ENCODE measurements at places on chromosomes 1 and 21.

DNA sequence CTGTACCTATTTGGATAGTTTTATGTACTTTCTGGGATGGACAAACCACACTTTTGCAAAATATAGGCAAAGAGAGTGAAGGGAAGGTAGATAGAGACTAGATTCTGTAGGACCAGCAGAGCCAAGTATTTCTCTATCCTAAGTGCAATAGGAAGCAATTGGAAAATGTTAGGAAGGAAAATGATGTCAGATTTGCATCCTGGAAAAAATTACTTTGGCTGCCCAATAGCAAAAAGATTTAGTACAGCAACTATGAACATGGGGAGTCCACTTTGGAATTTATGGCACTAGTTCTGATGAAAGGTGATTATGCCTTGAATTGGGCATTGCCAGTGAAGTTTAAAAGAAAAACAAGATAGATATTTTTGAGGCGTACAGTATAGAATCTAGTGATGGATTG lies 50.7 kb upstream of the CACYBP start:
- no peak for DNase-seq

- no peak for DNase-seq
Measured at GRCh38 chr1:3060601-3061551, 8.1 kb upstream of the PRDM16 start.

DNA sequence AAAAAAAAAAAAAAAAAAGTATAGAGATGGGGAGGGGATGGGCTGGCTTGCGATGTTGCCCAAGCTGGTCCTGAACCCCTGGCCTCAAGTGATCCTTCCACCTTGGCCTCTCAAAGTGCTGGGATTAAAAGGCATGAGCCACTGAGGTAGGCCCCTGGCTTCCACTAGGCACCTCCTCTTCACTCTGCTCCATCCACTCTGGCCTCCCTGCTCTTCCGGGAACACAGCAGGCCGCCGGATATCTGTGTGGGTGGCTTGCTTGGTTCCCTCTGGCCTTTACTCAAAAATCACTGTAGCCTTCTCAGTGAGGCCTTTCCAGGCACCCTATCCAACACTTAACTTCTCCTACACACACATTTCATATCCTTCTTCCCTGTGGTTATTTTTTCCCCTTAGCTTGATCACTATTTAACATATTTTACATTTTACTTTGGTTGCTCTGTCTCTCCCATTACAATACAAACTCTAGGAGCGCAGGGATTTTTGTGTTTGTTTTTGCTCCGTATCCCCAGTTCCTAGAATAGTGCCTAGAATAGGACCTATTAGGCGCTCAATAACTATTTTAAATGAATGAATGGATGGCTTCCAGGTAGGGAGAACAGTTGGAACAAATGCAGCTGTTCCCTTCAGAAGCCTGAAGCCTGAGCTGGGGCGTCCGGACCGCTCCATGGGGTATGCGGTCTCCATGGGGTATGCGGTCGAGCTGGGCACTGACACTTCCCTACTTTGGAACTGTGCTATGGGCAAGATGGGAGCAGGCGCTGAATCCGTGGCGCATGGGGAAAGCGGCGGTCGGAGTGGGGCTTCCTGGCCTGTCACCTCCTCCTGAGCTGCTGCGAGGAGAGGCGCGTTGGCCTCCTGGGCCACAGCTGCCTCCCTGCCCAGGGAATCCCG lies 46.7 kb downstream of the H3-3A start:
- DNase-seq: peak; percentile 33

GRCh38 chr1:206538086-206538770 lies 30.9 kb downstream of the RASSF5 start:
- no peak for DNase-seq

GRCh38 chr1:38641661-38642060 lies 217.9 kb downstream of the RRAGC start:
- DNase-seq: no peak

DNA sequence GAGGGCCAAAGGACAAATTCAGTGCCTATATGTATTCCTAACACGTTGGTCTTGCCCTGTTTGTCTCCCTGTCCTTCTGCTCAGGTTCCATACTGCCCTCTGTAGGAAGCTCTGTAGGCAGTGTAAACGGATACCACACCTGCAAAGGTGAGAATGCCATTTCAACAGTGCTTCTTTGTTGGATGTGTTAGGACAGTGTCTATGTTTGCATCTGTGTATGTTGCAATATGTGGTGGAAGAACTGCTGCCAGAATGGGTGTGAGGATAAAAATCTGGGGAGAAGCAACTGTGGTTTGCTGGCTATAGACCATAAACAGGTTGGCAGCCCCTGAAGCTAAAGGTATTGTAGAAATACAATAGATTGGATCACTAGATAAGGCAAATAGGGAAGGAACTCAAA lies 113.1 kb upstream of the BMP8A start:
- no peak for DNase-seq

GRCh38 chr1:61604684-61605083 lies 120.3 kb downstream of the TM2D1 start:
- no peak for DNase-seq

- DNase-seq: no peak
Measured at GRCh38 chr21:40373761-40374160, 473.2 kb downstream of the DSCAM start.

DNA sequence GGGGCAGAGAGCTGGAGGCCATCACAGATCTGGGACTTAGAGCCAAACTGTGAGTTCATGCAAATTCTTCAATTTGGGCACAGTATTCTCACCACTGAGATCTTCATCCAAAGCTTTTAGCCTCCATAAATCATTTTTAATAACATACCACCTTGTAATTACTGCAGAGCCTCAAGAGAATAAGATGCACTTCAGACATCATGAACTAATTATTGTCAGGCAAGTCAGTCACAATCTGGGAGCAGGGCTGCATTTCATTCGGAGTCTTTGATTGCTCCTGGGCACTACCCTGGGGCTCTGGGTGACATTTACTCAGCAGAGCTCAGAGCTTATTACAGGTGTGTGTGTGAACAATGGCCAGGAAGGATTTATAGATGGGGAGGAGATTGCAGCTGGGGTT lies 623.7 kb downstream of the PTPRU start:
- no peak for DNase-seq

- DNase-seq: no peak
Measured at GRCh38 chr21:41491412-41491811, 16.5 kb downstream of the TMPRSS2 start.

DNA sequence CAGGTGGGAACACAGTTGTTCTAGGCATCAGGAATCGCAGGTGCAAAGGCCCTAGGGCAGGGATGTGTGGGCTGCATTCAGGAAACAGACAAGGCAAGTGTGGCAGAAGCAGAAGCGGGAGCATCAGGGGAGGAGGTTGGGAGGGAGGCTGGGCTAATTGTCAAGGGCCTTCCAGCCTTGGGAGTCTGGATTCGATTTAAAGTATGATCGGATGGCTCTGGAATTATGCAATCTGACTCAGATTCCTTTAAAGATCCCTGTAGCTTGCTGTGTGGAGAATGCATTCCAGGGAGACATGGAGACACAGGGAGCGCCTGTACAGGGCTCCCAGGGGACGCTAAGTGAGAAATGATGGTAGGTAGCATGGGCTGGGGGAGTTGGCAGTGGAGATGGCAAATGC lies 86.5 kb downstream of the LACTBL1 start:
- DNase-seq: no peak

- DNase-seq: no peak
Measured at GRCh38 chr1:224873434-224874369, 55.8 kb upstream of the DNAH14 start.

DNA sequence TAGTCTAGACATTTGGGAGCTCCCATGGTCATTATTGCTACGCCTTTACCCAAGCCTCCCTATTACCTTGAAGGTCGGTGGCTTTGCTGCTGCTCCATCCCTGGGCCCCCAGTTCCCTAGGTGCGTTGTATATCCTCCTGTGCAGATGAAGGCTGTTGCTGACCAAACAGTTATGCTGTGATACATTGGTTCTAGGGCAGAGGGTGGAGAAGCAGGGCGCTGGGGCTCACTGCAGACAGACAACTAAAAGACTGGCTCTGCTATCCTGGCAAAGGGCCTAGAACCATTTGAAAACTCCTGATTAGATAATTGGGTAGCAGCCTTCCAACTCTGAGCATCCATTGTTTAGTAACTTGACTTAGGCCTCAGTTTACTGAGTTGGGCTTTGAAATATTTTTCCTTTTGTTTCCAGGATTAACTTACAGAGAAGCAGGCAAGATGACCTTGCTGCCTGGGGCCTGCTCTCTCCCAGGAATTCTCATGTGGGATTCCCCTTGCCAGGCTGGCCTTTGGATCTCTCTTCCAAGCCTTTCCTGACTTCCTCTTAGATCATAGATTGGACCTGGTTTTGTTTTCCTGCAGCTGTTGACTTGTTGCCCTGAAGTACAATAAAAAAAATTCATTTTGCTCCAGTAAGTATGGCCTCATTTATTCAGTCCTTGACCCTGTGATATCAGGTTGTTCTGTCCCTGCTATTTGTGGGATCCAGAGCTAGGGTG lies 15.5 kb downstream of the CHI3L2 start:
- no peak for DNase-seq

GRCh38 chr1:175479521-175480342 lies 263.7 kb downstream of the TNR start:
- no peak for DNase-seq

GRCh38 chr1:47942240-47942629 lies 55.0 kb downstream of the TRABD2B start:
- no peak for DNase-seq

GRCh38 chr21:45940621-45941337 lies 40.8 kb upstream of the COL6A1 start:
- no peak for DNase-seq
